ENCODE measurements at places on chromosomes 1 and 21. TPM values are rescaled to one million over a fixed set of nuclear protein-coding genes. Genes with fewer than 3 reads are reported as not detected.

TNFRSF14 gene
- total RNA-seq = 109 TPM

LGR6 gene
- total RNA-seq = not detected

TTC22 gene
- total RNA-seq = not detected

ANGPTL1 gene
- not detected for total RNA-seq

HMCN1 gene
- total RNA-seq = 8.3 TPM

KRTAP13-2 gene
- not detected for total RNA-seq

CD1E gene
- not detected for total RNA-seq

TMEM269 gene
- total RNA-seq = not detected

C1QB gene
- total RNA-seq = not detected

KCNK1 gene
- total RNA-seq = not detected

KRTAP10-11 gene
- not detected for total RNA-seq

IFNLR1 gene
- 0.05 TPM for total RNA-seq

OR2AK2 gene
- not detected for total RNA-seq

TINAGL1 gene
- 719 TPM for total RNA-seq

- DNase-seq = no peak
These were observed 17.8 kb upstream of the RAB29 start for GRCh38 chr1:205792961-205793673.

- DNase-seq = peak; percentile 71
These were observed 612.0 kb downstream of the MATN1 start for GRCh38 chr1:30111431-30111830.

- DNase-seq = no peak
These were observed 118.7 kb downstream of the RGS2 start for GRCh38 chr1:192927496-192927895.

DNA sequence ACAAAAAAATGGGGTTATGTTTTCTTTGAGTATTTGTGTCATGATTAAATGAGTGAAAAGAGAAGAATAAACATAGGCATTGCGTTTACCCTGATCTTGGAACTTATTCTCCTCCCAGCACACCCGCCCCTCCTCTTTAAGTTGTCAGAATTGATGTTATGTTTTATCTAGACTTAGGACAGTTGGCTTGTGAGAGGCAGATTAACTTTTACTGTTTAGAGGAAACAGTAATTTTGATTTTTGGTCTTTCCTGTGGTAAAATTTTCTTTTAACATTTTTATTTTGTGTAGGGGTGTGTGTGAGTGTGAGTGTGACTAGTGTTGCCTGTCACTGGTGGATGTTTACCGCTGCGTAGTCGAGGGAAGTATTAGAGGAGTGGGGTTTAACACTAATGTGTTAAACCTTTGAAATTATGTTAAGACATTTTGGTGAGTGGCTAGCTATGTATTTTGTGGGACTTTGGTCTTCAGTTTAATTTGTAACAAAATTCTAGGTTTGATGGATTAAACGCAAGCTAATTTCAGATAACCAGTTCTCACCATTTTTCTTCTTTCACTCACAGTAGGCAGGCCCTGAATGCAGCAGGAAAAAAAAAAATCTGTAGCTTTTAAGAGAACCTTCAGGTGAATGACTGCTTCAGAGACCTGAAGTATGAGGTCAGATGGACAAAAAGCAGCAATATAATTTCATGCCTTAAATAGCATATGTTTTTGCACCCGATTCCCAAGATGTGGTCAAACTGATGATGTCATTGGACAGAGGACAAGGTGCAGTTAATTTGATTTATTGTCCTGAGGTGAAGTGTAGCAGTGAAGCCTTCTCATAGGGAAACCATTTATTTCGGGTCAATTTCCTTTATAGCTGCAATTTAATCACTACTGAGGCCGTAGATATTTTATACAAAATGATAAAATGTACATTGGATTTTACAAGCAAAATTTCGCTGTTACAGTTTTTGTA is 2.7 kb downstream of the POU2F1 start:
- DNase-seq = no peak

DNA sequence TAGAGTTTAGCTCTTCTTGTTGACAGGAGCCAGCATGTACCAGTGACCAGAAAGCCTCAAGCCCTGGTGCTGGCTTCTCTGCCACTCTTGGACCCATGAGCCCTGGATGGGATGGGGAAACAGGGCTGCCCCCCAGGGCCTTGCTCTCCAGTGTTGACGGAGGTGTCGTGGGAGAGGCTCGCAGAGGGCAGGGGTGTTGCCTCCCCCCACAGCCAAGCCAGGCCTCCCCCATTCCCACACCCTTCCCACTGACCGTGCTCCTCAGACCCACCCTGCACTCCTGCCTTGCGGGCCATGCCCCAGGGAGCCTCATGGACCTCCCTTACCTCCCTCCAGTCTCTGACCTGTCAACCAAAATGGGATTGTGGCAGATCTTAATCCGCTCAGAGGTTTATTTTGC is 123.8 kb upstream of the COL6A1 start:
- no peak for DNase-seq

DNA sequence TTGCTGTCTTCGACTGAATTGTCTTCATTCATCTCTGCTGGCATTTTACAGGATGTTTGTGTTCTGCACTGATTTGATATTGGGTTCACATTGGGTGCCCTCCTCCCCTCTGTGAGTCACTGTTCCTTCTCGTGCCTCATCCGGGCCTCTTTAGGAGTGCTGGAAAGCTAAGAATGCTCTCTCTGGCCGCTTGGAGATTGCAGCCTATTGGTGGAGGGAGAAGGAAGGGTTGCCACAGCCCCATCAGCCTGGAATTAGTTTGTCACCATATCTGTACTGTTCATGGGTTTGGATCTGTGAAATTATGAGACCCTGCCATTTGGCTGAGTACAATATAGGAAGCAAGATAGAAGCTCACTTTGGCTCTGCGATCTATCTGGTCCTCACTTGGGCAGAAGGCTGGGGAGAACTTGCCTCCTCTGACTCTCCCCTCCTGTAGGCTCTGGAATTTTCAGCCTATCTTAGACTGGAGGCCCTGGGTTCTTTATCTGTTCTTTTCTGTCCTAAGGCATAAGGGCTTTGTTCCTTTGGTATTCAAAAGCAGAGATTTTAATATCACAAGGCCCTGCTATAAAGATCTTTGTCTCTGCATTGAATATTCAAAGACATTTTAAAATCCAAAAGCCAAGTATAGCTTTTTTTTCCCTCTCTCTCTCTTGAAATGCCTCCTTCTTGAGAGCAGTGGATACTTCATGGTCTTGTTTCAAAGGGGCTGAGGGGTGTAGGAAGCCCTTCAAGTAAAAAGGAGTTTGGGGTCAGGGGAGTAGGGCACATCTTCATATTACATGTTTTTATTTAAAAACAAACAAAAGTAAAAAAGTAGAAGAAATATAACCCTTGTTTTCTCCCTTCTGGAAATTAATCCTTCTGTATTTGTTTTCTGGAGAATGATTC is 347.9 kb downstream of the ZP4 start:
- no peak for DNase-seq

DNA sequence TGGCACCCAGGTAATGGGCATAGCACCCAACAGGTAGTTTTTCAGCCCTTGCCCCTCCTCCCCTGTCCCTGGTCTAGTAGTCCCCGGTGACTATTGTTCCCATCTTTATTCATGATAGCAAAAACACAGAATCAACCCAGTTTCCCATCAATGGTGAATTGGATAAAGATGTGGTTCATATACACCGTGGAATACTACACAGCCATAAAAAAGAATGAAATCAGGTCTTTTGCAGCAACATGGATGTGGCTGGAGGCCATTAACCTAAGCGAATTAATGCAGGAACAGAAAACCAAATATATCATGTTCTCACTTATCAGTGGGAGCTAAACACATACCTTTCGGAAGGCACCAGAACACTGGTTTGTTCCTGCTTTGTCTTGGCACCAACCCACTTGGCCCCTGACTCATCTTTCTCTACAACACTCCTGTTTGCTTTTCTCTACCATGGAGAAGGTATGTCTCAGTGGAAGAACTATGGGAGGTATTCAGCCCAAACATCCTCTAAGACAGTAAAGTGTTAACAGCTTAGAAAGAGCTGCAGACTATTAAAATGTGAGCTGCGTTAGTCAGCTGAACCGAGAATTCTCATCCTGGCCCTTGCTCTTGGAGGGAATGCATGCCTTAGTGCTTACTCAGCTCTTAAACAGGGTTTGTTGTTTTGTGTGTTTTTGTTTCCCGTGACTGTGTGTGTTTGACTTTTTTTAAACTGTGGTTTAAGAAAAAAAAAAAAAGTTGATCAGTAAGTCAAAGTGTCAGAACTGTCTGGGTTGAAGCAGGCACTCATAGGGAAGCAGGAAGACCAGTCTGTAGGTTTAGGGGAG is 203.0 kb downstream of the TOMM20 start:
- peak; percentile 96 for DNase-seq

- no peak for DNase-seq
These were observed 9.9 kb upstream of the CAP1 start for GRCh38 chr1:40030528-40031135.

- DNase-seq = peak; percentile 17
These were observed 29.1 kb downstream of the AK5 start for GRCh38 chr1:77310924-77311323.

GRCh38 chr1:227958617-227959324 is 11.0 kb upstream of the WNT9A start:
- no peak for DNase-seq

GRCh38 chr1:38418195-38419030 is 371.8 kb upstream of the POU3F1 start:
- peak; percentile 72 for DNase-seq

- DNase-seq = peak; percentile 49
These were observed 5.0 kb downstream of the SLC22A15 start for GRCh38 chr1:115980998-115981993.

DNA sequence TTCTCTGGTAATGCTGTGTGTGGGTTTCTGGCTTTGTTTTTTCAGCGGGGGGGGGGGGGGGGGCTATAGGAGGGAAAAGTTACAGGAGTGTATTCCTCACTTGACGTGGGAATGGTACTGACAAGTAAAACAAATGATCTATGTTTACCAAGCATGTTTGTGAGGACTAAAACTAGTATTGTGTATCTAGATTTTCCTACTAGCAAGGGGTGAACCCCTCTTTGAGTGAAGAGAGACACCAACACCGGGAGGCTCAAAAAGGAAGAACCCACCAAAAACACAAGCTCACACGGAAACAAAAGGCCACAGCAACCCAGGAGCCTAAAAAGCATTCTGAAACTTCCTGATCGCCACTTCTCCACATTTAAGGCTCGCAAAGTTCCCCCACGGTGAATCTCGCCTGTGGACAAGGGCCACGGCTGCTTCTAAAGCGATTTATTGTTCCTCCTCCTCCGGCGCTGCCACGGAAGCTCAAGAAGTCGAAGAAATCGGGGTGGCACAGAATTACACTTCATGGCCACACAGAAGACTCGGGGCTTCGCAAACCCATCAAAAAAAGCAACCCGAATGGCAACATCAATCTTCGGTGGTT is 703 bp downstream of the PUM1 start:
- peak; percentile 51 for DNase-seq

GRCh38 chr1:206706806-206707366 is 22.2 kb downstream of the MAPKAPK2 start:
- DNase-seq = no peak

GRCh38 chr21:25409978-25410377 is 197.3 kb downstream of the MRPL39 start:
- no peak for DNase-seq

GRCh38 chr1:149993764-149994163 is 16.8 kb downstream of the OTUD7B start:
- no peak for DNase-seq

DNA sequence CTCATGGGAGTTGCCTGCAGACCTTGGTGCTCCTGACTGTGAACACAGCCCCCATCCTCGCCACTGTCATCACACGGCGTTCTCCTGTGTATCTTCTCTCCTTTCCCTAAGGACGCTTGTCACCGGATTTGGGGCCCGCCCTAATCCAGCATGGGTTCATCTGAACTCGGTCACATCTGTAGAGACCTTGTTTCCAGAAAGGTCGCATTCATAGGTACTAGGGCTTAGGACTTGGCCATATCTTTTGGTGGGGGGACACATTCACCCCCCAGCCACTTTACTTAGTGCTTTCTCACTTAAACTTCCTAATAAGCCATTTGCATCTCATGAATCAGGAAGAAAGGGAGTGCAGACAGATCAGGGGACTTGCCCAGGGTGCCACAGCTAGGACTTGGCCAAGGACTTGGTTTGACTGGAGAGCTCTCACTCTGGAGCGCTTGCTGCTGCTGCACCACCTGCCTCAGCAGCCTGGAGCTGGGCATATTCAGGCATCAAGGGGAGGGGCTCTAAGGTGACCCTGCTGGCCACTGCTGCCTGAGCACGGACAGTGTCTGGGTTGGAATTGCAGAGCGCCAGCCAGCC is 9.7 kb downstream of the NPPA start:
- DNase-seq = no peak

GRCh38 chr21:27673581-27673980 is 706.7 kb upstream of the ADAMTS5 start:
- no peak for DNase-seq

GRCh38 chr1:233432916-233433315 is 105.4 kb downstream of the MAP3K21 start:
- no peak for DNase-seq

GRCh38 chr1:156401041-156401574 is 32.1 kb downstream of the RHBG start:
- no peak for DNase-seq

DNA sequence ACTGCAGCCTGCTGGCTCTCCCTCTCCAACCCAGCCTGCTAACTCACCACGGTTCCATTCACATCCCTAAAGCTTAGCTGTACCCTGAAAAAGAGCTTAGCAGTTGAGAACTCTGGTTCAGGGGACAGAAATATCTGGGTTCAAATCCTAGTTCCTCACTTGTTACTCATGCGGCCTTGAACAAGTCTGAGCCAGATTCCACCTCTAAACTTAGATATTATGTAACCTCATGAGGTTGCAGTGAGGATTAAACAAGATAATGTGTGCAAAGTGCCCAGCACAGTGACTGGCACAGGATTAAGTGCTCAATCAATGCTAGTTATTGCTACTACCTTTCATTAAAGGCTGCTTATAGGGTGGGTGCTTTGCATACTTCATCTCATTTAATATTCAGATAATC is 41.3 kb upstream of the DHCR24 start:
- no peak for DNase-seq

DNA sequence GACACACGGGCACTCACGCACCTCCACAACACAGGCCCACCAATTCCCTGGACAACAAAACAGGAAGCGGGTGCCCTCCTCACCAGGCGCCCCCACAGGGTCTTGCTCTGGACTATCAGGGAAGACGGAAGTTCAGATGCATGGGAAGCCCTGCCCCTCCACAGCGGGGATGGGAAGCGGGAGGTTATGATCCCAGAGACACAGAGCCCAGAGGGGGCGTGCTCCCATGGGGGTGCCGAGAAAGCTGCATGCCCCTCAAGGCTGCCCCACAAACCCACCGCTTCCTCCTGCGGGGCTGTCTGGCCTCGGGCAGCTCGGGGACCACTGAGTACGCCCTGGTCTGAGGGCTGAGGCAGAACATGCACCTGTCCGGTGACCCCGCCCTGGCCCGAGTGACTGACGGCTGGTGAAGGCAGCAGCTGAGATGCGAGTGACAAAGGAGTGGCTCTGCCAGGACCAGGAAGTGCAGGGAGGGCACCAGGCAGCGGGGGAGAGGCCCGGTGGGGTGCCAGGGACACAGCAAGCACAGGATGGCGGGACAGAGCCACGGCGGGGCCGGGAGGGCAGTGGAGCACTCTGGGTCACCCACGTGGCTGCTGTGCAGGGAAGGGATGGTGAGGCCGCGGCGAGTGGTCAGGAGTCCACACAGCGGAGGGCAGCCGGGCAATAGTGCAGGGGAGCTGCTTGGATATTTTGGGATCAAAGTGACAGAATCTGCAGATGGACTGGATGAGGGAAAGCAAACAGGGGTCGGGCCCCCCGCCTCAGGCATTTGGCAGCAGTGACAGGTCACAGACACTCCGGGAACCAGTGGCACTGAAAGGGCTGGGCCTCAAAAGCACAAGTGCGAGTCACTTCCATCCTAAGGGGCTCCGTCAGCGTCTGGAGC is 18.6 kb downstream of the NADK start:
- no peak for DNase-seq

- DNase-seq = peak; percentile 33
These were observed 842 bp upstream of the ZC3H12A start for GRCh38 chr1:37473431-37474045.

Data from dermis blood vessel endothelial cell (primary cell).